Activated CD4-positive, CD25-positive, alpha-beta regulatory T cell (primary cell): ENCODE measurements at places on chromosomes 2 and 18.

- no peak for DNase-seq
Measured at GRCh38 chr18:60064271-60064670, 164.5 kb downstream of the PMAIP1 start.

DNA sequence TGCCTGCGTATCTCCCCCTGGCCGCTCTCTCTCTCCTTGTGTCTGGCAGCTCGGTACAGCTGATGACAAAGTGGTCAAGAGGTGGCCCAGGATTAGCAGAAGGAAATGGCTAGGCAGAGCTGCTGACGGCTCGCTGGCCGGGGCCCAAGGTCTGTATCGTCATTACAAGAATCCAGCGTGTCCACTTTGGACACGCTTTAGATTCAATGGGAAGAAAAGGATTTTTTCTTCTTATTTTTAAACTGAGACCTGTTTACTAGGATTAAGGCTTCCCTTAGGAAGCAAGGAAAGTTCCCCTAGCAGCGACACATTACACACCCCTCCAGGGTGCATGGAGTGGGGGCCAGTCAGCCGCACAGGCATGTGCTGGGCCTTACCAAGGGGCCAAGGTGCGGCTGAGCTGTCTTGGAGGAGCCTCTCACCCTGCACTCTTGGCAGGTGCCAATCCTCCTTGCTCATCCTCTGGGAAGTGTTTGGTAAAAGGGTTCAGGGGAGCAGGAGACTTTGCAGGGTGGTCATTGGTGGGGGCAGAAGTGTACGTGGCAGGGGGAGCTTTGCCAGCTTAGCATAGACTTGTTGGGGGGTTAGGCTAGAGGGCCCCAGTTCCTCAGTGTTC is 76.8 kb downstream of the POLR1A start:
- DNase-seq, result no peak

DNA sequence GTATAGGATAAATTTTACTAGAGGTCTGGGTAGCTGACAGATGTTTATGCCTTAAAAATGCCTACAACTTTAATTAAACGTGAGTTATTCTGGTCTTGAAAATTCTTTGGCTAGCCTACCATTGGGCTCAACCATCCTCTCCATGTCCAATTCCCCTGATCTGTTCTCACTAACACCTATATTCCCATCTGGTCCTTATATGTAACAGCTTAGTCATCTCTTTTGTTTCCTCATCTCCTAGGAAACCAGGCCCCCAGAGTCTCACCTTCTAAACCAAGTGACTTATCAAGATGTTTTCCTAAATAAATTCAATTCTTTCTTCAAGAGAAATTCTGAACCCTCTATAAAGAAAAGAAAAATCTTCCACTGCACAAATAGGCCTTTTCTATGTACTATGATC is 148.5 kb downstream of the TTC32 start:
- DNase-seq, result no peak

DNA sequence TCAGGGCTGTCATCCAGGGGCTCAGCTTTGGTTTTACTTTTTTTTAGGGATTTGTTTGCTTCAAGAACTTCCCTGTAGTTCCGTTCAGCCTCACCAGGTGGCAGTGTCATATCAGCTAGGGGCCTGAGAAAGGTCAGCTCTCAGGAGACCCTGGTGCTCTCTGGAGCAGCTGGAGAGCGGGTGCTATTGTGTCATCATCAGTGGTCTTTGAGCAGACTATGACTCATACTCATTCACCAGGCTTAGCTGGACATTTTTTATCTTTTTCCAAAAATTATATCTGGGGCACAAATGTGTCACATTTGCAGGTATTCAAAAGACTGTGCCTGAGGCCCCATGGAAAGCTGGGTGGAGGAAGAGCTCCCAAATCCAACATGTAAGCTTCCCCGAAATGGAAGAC is 24.4 kb downstream of the ZNF892 start:
- peak; percentile 11 for DNase-seq

DNA sequence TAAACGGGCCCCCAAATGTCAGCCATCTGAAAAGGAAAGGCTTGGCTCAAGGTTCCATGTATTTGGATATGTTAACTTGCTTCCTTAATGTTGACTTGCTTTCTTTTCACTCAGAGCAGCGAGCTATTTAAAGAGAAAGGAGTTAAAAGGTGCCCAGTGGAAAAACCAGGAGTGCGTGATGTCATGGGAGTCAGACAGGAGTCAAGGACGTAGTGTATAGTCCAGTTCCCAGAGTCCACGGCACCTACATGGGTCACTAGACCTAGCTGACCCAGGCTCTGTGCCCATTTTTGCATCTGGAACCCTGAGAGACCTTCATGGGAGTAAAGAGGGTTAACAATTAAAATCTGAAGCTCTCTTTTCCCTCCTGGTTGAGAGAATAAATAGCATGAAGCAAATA is 19.8 kb downstream of the SLC3A1 start:
- DNase-seq, result no peak

DNA sequence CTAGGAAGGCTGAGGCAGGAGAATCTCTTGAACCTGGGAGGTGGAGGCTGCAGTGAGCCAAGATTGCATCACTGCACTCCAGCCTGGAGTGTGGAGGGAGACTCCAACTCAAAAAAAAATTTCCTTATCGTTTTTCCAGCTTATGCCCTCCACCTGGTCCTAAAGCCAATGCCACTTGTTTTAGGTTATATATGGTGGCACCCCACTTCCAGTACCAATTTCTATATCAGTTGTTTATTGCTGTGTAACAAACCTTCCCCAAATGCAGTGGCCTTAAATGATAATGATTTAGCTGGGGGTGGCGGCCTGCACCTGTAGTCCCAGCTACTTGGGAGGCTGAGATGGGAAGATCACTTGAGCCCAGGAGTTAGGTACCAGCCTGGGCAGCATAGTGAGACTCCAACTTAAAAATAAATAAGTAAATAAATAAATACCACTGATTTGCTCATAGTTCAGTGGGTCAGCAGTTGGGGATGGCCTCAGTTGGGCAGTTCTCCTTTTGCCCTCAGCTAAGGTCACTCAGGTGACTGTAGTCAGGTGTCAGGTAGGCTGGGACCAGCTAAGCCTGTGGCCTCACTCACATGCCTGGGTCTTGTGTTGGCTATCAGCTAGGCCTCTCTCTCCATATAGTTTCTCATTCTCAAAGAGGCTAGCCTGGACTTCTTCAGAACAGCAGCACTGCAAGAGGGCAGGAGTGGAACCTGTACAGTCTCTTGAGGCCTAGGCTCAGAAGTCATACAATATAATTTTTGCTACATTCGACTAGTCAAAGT is 113.7 kb upstream of the GATA6 start:
- DNase-seq, result no peak

DNA sequence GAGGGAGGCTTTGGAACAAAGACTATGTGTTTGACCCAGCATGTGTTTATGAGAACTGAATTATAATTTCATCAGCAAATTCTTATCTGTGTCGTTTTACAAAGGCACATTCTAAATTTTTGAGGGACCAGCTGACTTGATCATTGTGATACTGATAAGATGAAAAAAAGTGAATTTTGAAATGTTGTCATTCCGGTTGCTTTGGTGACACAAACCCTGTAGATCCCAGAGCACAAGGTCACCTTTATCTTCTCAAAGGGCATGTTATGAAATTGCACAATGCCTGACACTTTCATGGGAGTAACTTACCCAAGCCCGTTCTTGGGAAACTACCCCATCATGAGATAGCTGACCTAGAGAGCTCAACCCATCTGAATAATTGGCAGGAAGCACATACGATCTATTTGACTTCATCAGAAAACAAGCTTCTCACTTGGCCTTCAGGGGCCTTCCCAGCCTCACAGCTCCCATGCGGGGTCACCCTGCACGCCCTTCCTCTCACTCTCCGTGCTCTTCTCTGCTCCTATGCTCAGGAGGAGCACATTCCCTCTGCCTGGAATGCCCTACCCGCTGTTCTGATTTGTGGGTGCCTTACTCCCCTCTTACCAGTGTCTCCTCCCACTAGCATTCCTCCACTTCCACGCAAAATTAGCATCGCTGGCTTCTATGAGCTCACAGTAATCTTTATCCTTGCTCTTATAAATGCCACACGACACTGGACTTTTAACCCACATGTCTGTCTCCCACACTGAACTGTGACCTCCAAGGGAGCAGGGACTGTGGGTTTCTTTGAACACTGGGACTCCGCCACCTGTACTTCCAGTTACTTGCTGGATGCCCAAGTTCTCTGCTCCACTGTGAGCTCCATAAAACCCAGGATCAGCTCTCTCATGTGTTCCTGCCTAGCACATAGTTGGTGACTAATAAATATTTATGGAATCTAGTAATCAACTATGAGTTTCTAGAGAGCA is 555.8 kb upstream of the ID2 start:
- DNase-seq, result no peak

DNA sequence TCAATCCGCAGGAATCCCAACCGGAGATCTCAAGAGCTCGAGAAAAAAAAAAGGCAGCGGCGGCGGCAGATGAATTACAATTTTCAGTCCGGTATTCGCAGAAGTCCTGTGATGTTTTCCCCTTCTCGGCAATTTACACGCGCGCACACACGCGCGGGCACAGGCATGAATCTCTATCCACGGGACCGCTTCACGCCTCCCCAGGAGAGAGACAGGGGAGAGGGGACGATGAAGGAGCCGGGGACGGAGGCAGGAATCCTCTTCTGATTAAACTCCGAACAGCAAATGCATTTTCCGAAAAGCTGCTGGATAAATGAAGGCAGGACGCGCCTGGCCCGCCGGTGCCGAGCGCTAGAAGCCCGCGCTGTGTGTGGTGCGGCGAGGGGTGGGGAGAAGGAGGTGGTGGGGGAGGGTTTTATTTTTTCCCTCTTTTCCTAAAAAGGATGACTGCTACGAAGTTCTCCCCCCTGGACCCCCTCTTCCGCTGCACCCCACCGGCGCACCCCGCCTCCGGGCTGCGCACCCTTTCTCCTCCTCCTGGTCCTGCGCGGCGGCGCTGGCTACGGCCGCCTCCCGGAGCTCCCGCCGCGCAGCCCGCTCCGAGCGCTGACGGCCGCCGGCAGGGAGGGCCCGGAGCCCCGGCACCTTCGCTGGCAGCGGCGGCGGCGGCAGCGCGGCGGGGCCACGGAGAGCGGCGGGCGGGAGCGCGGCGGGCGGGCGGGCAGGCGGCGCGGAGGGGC is at the start of gene BCL2:
BCL2 (minus strand) TSS at position 387 of the 740 bp plus-strand sequence.
- peak; percentile 22 for DNase-seq

GRCh38 chr2:143988082-143988481 is 531.8 kb downstream of the ZEB2 start:
- DNase-seq, result no peak

DNA sequence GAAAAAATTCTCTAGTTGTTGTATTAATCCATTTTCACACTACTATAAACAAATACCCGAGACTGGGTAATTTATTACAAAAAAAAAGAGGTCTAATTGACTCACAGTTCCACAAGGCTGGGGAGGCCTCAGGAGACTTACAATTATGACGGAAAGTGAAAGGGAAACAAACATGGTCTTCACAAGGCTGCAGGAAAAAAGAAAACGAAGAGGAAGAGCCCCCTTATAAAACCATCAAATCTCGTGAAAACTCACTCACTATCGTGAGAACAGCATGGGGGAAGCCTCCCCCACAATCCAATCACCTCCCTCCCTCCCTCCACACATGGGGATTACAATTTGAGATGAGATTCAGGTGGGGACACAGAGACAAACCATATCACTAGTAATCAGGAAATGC is 61.7 kb upstream of the SPTBN1 start:
- DNase-seq, result no peak

DNA sequence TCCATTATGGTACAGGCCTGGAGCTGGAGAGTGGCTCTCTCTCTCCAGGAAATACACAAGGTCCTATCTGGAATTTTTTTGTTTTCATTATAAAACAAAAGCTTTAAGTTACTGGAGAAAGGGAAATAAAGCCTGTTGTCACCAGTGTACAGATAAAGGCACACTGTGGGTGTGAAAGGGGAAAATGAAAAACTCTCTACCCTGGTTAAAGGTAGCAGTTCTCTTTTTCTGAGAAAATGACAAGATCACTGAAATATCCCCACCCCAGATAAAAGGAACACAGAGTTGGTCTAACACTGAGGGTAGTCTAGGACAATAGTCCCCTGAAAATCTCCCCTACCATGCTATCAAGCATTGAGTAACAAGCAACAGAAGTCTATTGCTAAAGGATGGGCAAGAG is 438.7 kb downstream of the MBD2 start:
- no peak for DNase-seq

GRCh38 chr2:47237375-47238334 is 82.5 kb upstream of the STPG4 start:
- DNase-seq, result no peak

GRCh38 chr2:72204156-72204785 is 56.6 kb upstream of the CYP26B1 start:
- DNase-seq, result no peak

- no peak for DNase-seq
Measured at GRCh38 chr2:237324405-237324831, 89.5 kb downstream of the COL6A3 start.

GRCh38 chr18:38116716-38117115 is 551.1 kb upstream of the CELF4 start:
- DNase-seq, result no peak

DNA sequence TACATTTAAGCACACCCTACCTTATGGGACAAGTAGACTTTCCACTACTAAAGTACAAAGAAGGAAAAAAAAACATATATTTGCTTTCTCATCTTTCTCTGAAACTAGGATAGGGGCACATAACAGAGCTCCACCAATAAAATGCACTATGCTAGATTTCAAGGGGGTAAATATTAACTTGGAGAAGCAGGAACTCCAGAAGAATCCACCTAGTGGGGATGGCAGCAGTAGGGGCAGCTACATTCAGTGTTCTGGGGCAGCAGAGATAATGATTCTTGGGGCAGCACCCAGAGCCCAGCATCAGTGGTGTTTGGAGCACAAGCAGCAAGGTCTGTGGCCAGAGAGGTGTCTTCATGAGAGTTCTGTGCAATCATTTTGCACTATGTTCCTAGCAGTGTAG is 64.7 kb downstream of the DTNB start:
- no peak for DNase-seq

GRCh38 chr2:215724146-215724545 is 288.3 kb upstream of the FN1 start:
- no peak for DNase-seq

DNA sequence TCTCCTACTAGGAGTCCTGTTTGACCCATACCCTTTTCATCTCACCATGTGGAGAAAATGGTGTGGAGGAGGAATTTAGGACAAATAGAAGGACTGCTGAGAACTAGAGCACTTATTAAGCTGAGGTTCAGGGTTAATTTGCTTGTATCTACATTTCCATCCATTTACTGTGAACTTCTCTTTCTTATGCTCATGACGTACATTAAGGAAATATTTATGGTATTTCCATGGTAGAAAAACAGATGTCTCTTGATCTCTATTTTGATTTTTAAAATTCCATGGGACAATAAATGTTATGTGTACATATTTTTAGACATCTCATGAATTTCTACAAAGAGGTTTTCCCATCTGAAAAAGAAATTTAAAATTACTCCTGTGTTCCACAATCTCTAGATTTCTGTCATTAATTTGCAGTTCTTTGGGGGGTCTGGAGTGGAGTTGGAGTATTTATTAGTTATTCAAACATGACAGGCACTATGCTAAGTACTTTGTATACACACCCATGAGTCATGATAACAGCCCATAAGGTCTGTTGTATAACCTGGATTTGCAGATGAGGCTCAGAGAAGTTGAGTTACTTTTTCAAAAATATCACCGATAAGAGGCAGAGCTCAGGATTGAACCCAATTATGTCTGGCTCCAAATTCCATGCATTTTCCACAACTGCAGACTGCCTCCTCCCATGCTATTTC is 112.6 kb downstream of the COPS8 start:
- no peak for DNase-seq

GRCh38 chr18:4384932-4385331 is 70.2 kb downstream of the DLGAP1 start:
- DNase-seq, result no peak

GRCh38 chr2:127362971-127363370 is 24.8 kb downstream of the MAP3K2 start:
- DNase-seq, result no peak
